ENCODE measurements at places on chromosomes 3 and 15. TPM values are rescaled to one million over a fixed set of nuclear protein-coding genes. Genes with fewer than 3 reads are reported as not detected.

- peak; percentile 18 for DNase-seq
Measured at GRCh38 chr3:178777718-178778411, 241.6 kb downstream of the KCNMB2 start.

GRCh38 chr15:77983091-77983707 is 94.3 kb downstream of the TBC1D2B start:
- no peak for DNase-seq

The MYH15 gene
- total RNA-seq: 0.59 TPM

DNA sequence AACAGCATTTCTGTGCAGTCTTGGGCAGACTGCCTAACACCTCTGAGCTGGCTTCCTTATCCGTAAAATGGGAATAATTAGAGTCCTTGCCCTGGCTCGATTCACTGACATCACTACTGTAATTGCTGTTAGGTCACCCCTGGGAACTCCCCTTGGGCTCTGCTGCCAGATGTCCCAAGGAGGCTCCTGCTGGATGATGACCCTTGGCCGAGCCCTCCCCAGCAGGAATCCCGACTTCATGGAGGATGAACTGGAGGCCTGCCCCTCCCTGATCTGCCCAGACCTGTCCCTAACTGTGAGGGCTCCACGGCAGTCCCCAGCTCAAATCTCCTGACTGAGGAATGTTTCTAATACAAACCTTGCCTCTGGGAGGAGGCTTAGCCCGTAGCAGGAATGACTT is 18.0 kb downstream of the ESYT3 start:
- no peak for DNase-seq

DNA sequence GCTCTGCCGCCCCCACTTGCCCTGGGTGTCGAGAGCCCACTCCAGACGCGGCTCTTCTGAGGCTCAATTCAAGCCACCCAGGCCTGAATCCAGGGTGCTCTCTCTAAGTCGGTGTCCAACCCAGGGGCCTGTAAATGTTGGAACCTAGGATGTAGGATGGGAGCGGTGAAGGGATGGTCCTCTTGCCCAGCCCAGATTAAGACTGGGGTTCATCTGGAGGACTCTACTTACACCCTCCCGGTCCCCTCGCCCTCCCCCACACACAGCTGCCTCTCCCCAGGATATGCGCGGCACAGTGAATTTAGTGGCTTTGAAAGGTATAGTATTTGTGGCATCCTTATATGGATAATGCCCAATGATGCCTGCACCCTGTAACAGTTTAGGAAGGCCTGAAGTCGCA is 822 bp upstream of the FBN1 start:
- no peak for DNase-seq

DNA sequence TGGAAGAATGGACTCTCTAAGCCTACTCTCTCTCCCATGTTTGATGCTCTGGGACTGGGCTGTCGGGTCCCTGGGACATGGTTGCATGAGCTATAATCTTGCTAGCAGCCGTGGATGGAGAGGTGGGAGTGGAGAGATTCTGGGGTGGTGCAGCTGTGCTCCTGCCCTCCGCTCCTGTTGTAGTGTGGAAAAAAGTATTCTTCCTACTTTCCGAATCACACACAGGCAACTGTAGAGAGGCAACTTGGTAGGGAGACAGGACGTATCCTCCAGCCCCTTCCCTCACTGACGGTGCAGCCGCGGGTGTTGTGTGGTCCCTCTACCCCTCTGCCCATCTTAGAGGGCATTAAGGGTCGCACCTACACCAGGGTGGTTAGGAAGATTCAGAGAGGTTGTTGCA is 281.4 kb upstream of the TLE3 start:
- no peak for DNase-seq

The PLSCR1 gene
- 178 TPM for total RNA-seq

The BTLA gene
- total RNA-seq: not detected

GRCh38 chr3:52070724-52071621 is 14.6 kb upstream of the DUSP7 start:
- DNase-seq: no peak

GRCh38 chr15:60212536-60212935 is 185.2 kb downstream of the ANXA2 start:
- no peak for DNase-seq

GRCh38 chr3:159782724-159783421 is 205.8 kb upstream of the IL12A start:
- no peak for DNase-seq

DNA sequence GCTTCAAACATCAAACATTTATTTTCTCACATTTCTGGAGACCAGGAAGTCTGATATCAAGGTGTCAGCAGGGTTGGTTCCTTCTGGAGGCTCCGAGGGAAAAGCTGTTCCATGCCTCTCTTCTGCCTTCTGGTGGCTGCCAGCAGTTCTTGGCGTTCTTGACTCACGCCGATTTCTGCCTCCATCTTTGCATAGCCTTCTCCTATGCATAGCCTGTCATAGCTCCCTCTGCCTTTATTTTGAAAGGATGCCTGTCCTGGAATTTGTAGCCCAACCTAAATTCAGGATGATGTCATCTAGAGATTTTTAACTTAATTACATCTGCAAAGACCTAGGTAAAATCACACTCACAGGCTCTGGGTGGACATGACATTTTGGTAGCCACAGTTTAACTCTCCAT is 70.4 kb downstream of the RGMA start:
- no peak for DNase-seq

DNA sequence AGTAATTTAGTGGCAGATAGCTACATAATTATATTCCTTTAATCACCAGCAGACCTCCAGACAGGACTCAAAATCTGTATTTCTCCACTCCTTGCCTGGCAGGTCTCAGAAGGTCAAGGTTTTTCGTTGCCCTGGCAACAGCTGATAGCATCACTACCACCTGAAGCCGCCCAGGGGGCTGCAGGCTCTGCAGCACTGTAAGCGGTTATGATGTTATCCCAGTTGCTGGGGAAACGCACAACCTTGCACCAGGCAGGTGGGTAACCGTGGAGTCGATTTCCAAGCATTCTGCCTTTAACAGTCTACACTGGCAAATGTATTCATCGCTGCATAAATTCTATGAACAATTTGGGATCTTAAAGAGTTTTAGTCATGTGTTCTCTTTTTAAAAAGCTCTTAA is 756.3 kb downstream of the NTRK3 start:
- no peak for DNase-seq
